ENCODE measurements at places on chromosomes 11 and 22. TPM values are rescaled to one million over a fixed set of nuclear protein-coding genes. Genes with fewer than 3 reads are reported as not detected.

Gene TRIM49
- total RNA-seq, result not detected

Gene ZNRF3
- 0.60 TPM for total RNA-seq

Gene HMBS
- 6.9 TPM for total RNA-seq

Gene PRG3
- not detected for total RNA-seq

Gene RHOD
- not detected for total RNA-seq

Gene ARFIP2
- 54.6 TPM for total RNA-seq

Gene SCGB2A2
- total RNA-seq, result not detected

Gene KCNQ1OT1
- total RNA-seq, result 0.21 TPM

Gene ATG2A
- total RNA-seq, result 41.4 TPM

Gene APLP2
- total RNA-seq, result 49.1 TPM

DNA sequence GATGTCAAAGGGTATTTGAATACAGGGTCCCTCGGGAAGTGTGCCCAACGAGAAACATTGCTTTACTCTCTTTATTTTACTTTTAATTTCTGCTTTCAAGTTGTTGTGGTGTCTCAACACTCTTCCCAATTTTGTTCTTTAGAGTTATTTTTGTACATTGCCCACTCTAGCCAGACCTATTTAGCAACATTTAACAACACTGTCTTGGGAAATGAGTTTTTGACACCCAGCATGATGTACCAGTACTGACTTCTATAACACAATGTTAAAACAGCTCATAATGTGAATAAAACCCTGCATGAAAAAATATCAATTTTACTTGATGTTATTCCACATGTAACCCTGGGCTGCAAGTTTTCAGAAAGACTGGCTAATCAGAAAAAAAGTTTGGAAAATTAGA is 350.2 kb upstream of the PITPNB start:
- no peak overlapping the region for H3K4me3 ChIP-seq
- no peaks in the 10 kb centered on the region for H3K27me3 ChIP-seq
- no peaks in the 10 kb centered on the region for H3K4me1 ChIP-seq
- peaks cover 8% of the 10 kb centered on the region for H3K36me3 ChIP-seq
- DNase-seq, result no peak
- H3K27ac ChIP-seq, result no peak overlapping the region

DNA sequence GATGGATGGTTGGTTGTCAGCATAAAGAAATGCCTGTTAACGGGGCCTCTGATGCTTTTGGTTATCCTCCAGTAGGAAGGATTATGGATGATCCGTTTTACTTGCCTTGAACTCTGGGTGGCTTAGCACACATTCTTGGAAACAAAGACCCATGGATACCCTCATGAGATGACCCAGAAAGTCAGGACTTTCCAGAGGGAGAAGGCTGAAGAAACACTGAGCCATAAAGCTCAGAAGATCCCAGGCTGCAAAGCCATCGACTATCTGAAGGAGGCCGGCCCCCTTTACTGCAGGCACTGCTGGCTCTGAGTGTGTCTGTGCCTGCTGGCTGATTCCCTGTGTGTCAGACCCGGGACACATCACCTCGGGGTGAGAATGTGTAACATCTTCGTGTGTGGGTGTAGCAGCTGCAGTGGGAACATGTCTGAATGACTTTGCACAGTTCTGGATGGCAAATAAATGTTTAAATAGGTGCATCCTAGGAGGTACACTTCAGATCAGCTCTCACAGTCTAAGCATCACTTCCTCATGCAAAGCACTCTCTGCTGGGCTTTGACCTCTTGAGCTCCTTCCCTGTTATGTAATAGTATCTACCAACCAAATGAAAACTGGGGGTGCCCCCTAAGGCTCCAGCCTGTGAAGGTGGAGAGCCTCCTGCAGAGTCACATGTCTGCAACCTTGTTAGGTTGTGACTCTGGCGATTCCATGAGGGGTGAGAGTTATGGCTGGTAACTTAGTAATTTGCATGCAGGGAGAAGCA is 1084.9 kb downstream of the TBC1D22A start:
- H3K27ac ChIP-seq, result no peak overlapping the region
- H3K4me3 ChIP-seq, result no peak overlapping the region
- no peaks in the 10 kb centered on the region for H3K36me3 ChIP-seq
- H3K4me1 ChIP-seq, result peaks cover 1% of the 10 kb centered on the region
- no peak for DNase-seq

DNA sequence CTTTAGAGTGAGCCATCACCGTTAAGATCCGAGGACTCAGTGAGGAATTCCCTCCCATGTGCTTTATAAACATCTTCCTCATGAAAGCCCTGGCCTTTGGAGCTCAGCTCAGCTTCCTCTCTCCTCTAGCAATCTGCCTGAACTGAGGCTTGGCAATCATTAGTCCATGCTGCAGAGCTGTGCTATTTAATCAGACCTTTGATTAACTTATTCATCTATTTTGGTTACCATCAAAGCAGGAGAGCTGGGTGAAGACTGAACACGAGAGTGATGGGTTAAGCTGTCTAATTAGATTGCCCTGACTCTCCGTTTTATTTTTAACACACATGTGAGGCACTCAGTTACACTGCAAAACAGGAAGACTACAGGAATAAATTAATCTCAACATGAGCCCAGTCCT is 351.3 kb downstream of the LARGE1 start:
- peaks cover 4% of the 10 kb centered on the region for H3K27me3 ChIP-seq
- no peak for DNase-seq
- no peak overlapping the region for H3K27ac ChIP-seq
- no peak overlapping the region for H3K4me3 ChIP-seq
- H3K36me3 ChIP-seq, result no peaks in the 10 kb centered on the region

GRCh38 chr22:46636221-46637002 is 16.2 kb downstream of the GRAMD4 start:
- no peak overlapping the region for H3K27ac ChIP-seq
- H3K4me1 ChIP-seq, result peaks cover 2% of the 10 kb centered on the region
- H3K36me3 ChIP-seq, result no peaks in the 10 kb centered on the region
- H3K27me3 ChIP-seq, result no peaks in the 10 kb centered on the region
- no peak for DNase-seq
- H3K4me3 ChIP-seq, result no peak overlapping the region

DNA sequence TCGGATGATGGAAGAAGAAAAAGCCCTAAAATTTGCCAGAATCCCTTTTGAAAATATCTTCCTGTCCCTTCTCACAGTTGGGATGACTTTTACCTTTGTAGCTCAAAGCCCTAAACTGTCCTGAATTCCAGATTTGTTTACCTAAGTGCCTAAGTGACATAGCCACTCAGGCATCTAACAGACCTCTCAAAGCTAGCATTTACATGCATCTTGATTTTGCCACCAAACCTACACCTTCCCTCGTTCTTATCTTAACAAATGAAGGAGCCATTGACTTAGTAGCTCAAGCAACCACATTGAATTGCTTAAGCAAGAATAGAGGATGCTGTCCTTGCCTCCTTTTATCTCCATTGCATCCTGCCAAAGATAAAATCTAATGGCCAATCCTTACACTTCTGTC is 198.4 kb upstream of the NTM start:
- no peaks in the 10 kb centered on the region for H3K27me3 ChIP-seq
- H3K27ac ChIP-seq, result no peak overlapping the region
- H3K4me3 ChIP-seq, result no peak overlapping the region

GRCh38 chr22:49838771-49839717 is 11.4 kb upstream of the BRD1 start:
- H3K4me3 ChIP-seq, result peak overlapping the region; percentile 76
- peaks cover 29% of the 10 kb centered on the region for H3K4me1 ChIP-seq
- peak; percentile 92 for DNase-seq

- no peak overlapping the region for H3K4me3 ChIP-seq
- DNase-seq, result no peak
- H3K4me1 ChIP-seq, result peaks cover 6% of the 10 kb centered on the region
- no peak overlapping the region for H3K27ac ChIP-seq
Observed at GRCh38 chr11:108818971-108819370, 154.1 kb downstream of the DDX10 start.

- no peaks in the 10 kb centered on the region for H3K36me3 ChIP-seq
- no peak for DNase-seq
- H3K4me1 ChIP-seq, result no peaks in the 10 kb centered on the region
Observed at GRCh38 chr11:100397401-100397800, 289.7 kb upstream of the ARHGAP42 start.

DNA sequence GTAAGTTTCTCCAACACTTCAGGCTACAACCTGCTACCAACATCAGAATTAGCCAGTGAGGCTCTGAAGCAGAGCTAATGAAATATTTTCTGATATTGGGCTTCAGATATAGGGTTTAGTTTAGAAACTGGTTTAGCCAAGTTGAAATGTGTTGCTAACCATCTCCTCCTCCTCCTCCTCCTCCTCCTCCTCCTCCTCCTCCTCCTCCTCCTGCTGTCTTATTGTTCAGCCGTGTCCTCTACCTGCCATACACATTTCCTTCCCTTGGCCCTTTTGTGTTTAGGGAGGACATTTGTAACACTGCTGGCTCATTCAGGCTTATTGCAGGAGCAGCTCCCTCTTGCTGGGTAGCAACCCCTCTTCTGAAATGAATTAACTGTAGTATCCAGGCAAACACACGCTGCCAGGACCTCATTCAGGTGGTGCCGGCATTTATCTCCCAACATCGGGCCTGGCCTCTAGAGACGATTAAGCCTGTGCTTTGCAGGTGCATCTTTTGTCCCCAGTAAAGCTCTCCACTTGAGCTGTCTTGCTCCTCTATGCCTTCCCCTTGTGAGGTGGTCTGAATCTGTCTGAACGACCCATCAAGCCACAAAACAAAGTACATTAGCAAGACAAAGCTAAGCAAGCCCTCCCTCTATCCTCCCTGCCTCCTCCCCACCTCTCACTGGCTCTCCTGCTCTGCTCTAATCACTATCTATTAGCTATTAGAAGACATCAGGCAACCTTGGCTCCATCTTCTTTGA is 82.9 kb downstream of the KCNJ1 start:
- H3K27ac ChIP-seq, result peak overlapping the region; percentile 9
- no peak for DNase-seq
- peaks cover 10% of the 10 kb centered on the region for H3K36me3 ChIP-seq
- H3K27me3 ChIP-seq, result no peaks in the 10 kb centered on the region
- peak overlapping the region; percentile 24 for H3K4me3 ChIP-seq

GRCh38 chr11:70925238-70925637 is 327.1 kb downstream of the SHANK2 start:
- no peak overlapping the region for H3K4me3 ChIP-seq
- peaks cover 16% of the 10 kb centered on the region for H3K27me3 ChIP-seq
- no peaks in the 10 kb centered on the region for H3K36me3 ChIP-seq

GRCh38 chr11:57444362-57445121 is 15.8 kb upstream of the RTN4RL2 start:
- H3K36me3 ChIP-seq, result no peaks in the 10 kb centered on the region
- peaks cover 4% of the 10 kb centered on the region for H3K27me3 ChIP-seq
- no peak overlapping the region for H3K27ac ChIP-seq

DNA sequence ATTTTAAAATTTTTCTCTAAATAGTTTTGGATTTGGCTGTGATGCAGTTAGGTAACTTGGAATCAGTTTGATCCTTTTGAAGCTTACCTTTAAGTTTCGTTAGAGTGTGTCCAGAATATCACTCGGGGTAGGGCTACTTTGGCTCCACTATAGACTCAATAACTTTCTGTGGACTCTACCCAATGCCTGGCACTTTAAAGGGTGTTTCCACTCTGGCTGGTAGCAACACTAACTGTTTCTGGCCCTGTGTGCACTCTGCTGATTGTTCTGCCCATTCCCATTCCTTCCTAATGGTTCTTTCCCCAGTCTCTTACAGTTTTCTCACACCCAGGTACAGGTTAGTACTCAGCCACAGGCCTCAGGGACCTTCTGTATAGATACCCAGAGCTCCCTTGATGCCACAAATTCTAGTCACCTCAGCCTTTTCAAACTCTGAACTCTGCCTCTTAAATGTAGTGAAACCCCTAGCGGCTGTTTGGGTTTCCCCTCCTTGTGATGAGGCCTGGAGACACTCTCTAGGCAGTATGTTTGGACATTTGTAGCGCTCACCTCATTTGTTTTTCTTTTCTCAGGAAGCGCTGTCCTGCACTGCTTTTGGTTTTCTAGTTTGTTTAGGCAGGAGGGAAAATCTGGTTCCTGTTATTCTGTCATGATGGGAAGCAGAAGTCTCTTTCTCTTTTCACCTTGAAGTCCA is 16.8 kb downstream of the CUL5 start:
- H3K36me3 ChIP-seq, result peaks cover 10% of the 10 kb centered on the region
- DNase-seq, result no peak
- H3K27ac ChIP-seq, result no peak overlapping the region
- no peak overlapping the region for H3K4me3 ChIP-seq
- H3K4me1 ChIP-seq, result peaks cover 60% of the 10 kb centered on the region

DNA sequence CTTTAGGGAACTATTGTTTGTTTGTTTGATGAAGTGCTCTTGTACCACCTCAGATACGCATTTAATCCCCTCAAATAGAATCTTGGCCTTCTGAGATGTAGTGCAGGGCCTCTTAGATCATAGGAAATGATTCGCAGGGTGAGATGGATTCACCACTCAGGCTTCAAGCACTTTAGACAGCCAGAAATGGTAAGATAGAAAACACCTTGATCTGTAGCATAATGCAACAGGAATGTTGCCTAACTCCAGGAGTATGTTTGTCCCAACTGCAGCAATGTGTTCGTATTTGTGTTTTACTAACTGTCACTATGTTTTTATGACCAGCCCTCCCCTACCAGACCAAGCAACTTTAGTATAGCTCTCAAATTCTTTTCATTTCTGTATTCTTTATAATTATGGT is 761.2 kb downstream of the NELL1 start:
- no peak overlapping the region for H3K4me3 ChIP-seq
- no peaks in the 10 kb centered on the region for H3K27me3 ChIP-seq
- H3K27ac ChIP-seq, result no peak overlapping the region
- DNase-seq, result no peak

GRCh38 chr11:74265256-74265655 is 46.2 kb downstream of the P4HA3 start:
- no peak for DNase-seq
- no peak overlapping the region for H3K27ac ChIP-seq
- peaks cover 5% of the 10 kb centered on the region for H3K27me3 ChIP-seq
- H3K36me3 ChIP-seq, result no peaks in the 10 kb centered on the region

- no peak overlapping the region for H3K27ac ChIP-seq
- H3K36me3 ChIP-seq, result no peaks in the 10 kb centered on the region
- DNase-seq, result no peak
- H3K4me1 ChIP-seq, result no peaks in the 10 kb centered on the region
- no peaks in the 10 kb centered on the region for H3K27me3 ChIP-seq
Observed at GRCh38 chr11:42779555-42779954, 532.2 kb upstream of the API5 start.

DNA sequence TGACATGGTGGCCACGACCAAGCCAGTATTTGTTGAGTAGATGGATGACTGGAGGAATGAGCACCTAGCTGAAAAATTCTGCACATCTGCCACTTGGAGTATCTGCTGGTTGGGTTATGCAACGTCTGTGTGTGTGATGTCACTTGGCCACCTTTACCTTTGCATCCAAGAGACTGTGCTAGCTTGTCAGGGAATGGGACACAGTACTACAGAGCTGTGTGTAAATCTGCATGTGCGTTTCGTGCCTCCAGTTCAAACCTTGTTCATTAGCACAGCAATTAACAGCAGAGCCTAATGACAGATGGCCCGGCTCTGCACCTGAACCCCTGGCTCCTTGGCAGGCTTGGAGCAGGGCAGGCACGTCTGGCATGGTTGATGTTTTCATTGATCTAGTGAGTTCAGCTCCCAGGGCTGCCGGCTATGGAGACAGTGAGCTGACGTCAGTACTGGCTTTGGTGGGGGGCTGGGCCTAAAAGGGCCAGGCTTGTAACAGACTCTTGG is 188.4 kb upstream of the NAV2 start:
- no peak for DNase-seq
- H3K27me3 ChIP-seq, result peaks cover 7% of the 10 kb centered on the region
- no peak overlapping the region for H3K27ac ChIP-seq
- no peak overlapping the region for H3K4me3 ChIP-seq
- no peaks in the 10 kb centered on the region for H3K4me1 ChIP-seq
- no peaks in the 10 kb centered on the region for H3K36me3 ChIP-seq

- DNase-seq, result no peak
- H3K4me3 ChIP-seq, result no peak overlapping the region
- no peak overlapping the region for H3K27ac ChIP-seq
- H3K36me3 ChIP-seq, result no peaks in the 10 kb centered on the region
- H3K4me1 ChIP-seq, result no peaks in the 10 kb centered on the region
Observed at GRCh38 chr11:122179961-122180834, 64.2 kb upstream of the BLID start.

Data from naive thymus-derived CD8-positive, alpha-beta T cell (primary cell).